ENCODE measurements at places on chromosomes 3 and 15.

GRCh38 chr3:81891055-81891895 is 129.8 kb upstream of the GBE1 start:
- DNase-seq, result no peak

- no peak for DNase-seq
Measured at GRCh38 chr3:119601154-119601553, 3.5 kb downstream of the PLA1A start.

GRCh38 chr3:17356585-17356984 is 385.8 kb downstream of the TBC1D5 start:
- DNase-seq, result no peak

DNA sequence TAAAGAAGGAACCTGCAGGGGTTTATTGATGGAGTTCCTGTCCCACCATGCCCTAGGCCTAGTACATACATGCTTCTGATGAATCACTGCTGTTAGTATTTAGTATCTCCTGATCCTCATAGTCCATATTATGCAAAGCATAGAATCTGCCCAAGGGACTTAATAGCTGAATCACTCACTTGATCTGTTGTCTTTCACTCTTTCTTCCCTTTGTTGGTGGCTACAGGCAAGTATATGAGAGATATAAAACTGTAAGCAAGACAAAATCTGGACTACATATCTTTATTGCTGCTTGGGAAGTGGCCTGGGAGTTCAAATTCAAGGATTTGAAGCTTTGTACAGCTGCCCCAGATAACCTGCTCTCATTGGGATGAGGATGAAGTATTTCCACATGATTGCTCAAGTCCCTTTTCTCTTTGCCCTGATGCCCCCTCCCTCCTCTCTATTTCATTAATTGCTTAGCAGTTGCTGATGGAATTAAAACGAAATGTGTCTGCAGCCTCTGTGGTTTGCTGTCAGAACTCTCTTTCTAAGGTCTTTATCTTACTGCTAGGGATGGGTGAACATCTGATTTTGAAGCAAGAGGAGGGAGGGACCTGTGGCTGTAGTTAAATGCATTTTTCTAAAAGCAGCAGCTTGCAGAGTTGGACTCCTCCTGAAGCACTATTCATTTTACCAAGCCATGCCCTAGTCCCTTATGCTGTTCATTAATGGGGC is 114.1 kb downstream of the ZNF609 start:
- DNase-seq, result no peak

DNA sequence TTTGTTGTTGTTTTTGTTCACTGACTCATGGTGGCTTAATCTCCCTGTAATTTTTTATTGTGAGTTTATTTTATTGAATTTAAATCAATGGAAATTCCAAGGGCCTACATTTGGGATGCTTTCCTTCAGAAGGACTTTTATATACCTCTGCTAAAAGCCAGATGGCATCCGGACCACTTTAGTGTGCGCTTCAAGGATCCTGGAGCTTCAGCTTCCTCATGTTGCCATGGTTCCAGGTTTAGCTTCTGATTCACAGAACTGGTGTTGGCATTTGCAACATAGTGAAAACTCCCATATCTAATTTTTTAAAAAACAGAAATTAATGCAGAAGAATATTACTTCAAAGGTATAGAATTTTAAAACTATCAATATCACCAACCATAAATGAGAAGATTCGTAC is 8.5 kb upstream of the HACD2 start:
- DNase-seq, result no peak
